ENCODE measurements at places on chromosomes 12 and 14.

- DNase-seq = no peak
Observed at GRCh38 chr12:116390401-116391335, 113.2 kb upstream of the MED13L start.

- DNase-seq = no peak
Observed at GRCh38 chr14:68458840-68459469, 333.9 kb downstream of the ZFP36L1 start.

- DNase-seq = peak; percentile 49
Observed at GRCh38 chr14:35400648-35401421, 3.7 kb downstream of the NFKBIA start.

- peak; percentile 78 for DNase-seq
Observed at GRCh38 chr12:68159681-68160304, at the start of gene IFNG. Gene IFNG, minus strand, starts transcription at chr12:68159740. Its CDS starts 125 bp downstream, at chr12:68159615.

GRCh38 chr14:71452539-71452938 is 479.7 kb upstream of the RGS6 start:
- DNase-seq = no peak

GRCh38 chr12:104750061-104750460 is 208.0 kb downstream of the SLC41A2 start:
- no peak for DNase-seq

GRCh38 chr14:50775357-50775756 is 55.6 kb downstream of the NIN start:
- DNase-seq = no peak

- no peak for DNase-seq
Observed at GRCh38 chr12:67509666-67510386, 138.7 kb upstream of the DYRK2 start.

DNA sequence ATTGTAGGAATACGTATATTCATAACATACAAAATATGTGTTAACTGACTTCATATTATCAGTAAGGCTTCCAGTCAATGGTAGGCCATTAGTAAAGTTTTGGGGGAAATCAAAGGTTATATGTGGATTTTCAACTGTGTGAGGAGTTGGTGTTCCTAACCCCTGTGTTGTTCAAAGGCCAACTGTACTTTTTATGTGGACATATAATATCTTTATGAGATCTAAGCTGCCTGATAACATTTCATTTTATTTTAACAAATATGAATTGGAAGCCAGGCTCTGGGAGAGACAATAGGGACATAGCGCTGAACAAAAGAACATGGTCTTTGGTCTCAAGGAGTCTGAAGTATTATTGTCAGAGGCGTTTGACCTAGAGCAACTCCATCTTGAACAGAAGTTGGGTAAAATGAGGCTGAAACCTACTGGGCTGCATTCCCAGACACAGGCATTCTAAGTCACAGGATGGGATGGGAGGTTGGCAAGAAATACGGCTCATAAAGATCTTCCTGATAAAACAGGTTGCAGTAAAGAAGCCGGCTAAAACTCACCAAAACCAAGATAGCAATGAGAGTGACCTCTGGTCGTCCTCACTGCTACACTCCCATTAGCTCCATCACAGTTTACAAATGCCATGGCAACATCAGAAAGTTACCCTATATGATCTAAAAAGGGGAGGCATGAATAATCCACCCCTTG is 147.2 kb downstream of the KSR2 start:
- DNase-seq = no peak

GRCh38 chr12:116545936-116546335 is 13.2 kb upstream of the MAP1LC3B2 start:
- no peak for DNase-seq

GRCh38 chr12:2756756-2757155 is 38.0 kb upstream of the FKBP4 start:
- DNase-seq = no peak

DNA sequence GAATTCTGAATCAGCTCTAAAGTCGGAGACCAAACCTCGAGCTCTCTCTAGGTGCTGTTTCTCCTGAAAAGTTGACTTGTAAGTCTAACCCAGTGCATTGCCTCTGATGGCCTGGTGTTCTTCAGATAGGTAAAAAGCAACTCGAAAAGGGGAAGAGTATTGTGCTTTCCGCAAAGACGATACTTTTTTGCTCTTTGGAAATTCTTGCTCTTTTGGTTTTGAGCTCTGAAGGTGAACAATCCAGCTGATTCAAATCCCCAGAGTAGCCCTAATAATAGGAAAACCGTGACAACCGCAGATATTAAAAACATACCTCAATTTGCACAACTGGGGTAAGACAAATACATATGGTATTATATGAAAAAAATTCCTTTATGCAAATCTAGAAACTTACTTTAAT is 447.4 kb downstream of the RAD51B start:
- DNase-seq = no peak

- no peak for DNase-seq
Observed at GRCh38 chr12:121964813-121965643, 46.6 kb downstream of the CFAP251 start.

DNA sequence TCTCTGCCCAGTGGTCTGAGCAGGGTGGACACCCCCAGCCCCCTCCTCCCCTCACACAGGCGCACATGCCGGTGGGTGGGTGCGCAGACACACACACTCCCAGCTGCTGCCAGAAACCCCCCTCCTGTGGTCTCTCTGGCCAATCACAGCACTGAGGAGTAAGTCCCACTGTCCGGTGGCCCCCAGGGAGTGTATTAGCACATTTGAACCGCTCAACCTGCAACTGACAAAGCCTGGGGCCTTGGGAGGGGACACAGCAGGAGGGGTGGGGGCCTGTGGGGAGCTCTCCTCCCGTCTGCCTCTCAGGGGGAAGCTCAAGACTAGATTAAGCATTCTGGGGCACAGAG is 11.7 kb downstream of the FIGNL2 start:
- DNase-seq = no peak

DNA sequence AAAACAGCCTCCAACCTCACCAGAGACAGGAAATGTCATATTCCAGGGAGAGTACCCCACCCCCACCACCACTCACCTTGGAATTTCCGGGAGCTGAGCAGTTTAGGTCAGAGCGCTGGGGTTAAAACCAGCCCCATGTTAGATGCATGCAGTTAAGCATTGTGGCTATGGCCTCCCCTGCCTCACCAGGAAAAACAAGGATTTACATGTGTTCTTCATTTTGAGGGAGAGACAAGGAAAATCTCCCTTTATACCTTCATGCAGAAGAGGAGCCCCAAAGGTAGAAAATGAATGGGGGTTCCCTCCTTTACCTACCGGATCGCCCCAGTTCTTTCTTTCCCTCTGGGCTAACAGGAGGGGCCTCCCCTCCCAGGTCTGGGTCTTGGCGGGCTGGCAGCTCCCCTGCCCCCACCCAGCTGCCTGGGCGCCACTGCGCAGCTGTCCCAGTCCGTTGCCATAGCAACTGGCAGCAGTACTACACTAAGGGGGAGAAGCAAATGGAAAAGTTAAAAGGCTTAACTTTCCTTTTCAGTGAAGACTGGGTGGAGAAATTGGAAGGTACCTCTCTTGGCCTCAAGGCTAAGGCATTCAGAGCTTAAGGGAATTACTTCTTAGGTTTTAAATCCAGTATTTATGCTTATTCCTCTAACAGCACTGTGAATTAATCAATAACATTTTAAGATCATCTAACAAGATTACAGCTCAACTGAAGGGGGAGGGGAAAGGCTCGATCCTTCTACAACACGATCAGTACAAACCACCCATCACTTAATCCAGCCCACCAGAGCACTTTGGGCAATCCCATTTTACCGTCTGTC is 20.5 kb downstream of the CBX5 start:
- peak; percentile 30 for DNase-seq

DNA sequence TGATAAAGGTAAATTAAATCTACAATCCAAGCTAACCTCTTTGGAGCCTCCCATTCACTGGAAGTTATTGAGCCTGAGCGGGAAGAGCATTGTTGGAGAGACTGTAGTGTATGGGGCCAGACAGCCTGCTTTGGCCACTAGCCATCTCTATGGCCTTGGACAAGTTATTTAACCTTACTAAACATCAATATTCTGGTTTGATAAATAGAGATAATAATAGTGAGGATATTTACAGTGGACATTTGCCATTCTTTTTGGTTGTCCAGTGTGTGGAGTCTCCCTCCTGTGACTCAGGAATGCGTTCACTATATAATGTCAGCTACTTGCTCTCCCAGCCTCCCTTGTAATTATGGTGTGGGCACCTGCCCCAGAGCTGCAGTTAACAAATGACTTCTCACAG is 216.1 kb downstream of the SLC38A4 start:
- DNase-seq = no peak

DNA sequence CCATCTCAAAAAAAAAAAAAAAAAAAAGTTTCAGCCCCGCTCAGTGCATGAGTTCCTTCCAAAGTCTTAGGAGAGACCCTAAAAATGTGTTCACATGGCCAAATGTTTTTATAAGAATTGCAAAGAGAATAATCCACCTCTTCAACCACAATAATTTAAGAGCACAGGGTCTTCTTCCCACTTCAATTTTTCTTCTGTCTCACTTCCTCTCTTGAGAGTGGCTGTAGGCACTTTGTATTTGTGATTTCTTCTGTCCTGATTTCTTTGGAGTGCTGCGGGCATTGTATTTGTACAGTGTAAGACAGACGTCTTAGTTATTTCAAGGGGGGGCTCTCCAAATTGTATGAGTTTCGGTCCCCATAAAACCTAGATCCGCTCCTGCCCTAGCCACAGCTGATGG is 58.3 kb downstream of the C12orf56 start:
- no peak for DNase-seq

DNA sequence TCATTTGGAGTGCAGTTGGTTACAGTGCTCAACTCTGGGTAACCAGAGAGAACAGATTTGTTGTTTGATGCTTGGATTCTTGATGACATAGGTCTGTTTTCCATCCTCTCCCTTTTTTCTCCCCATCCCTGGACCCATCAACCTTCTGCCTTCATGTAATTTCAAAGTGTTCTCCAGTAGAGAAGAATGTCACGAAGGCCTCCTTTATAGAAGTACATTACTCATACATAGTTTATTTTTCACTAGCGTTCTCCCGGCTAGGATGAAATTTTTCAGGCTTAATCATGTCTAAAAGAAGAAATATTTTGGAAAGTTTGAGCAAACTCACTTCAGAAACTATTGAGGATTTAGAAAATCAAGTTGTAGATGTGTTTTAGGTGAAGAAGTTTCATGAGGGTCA is 20.9 kb upstream of the APPL2 start:
- no peak for DNase-seq

- no peak for DNase-seq
Observed at GRCh38 chr14:101336183-101336582, 225.1 kb upstream of the DIO3 start.

GRCh38 chr14:61533513-61534255 is 161.6 kb upstream of the HIF1A start:
- no peak for DNase-seq

GRCh38 chr14:36852981-36853691 is 191.5 kb downstream of the PAX9 start:
- no peak for DNase-seq

- no peak for DNase-seq
Observed at GRCh38 chr12:89709995-89710872, 1.6 kb upstream of the ATP2B1 start.

DNA sequence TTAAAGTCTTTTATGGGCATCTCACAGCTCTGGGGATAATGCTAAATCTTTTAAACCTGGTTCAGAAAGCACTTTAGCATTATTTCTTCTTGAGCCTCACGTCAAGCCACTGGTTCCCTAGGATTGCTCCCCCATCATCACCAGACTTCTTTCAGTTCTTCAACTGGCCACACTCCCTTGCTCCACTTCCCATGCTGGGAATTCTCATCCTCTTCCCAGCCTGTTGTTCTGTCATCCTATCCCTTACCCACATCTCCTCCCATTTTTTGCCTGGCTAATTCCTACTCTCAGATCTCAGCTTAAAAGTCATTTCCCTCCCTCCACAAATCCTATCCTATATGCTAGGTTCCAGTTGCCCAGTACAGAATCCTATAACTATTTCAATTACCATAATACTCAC is 14.4 kb downstream of the FERMT2 start:
- no peak for DNase-seq

GRCh38 chr14:63986789-63987533 is 134.2 kb downstream of the SYNE2 start:
- DNase-seq = no peak

GRCh38 chr12:47491516-47492305 is 214.1 kb downstream of the RPAP3 start:
- no peak for DNase-seq

DNA sequence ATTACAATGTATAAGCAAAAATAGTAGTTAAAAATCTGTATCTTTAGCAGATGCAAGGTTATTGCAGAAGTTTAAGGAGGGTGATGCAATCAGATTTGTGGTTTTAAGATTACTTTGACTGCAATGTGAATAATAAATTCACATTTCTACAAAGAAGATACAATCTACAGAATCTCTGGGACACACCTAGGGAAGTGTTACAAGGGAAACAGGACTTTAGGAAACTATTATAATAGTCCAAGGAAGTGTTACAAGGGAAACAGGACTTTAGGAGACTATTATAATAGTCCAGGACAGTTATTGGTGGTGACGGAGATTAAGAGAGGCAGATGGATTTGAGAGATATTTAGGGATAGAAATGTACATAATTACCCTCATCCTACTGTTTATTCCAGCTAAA is 154.4 kb upstream of the GARIN6 start:
- DNase-seq = no peak

GRCh38 chr12:61384511-61384910 is 875.7 kb upstream of the USP15 start:
- DNase-seq = no peak

- DNase-seq = no peak
Observed at GRCh38 chr12:69274861-69275260, 35.5 kb downstream of the CPSF6 start.

GRCh38 chr12:104535369-104535768 is 78.6 kb downstream of the CHST11 start:
- DNase-seq = no peak

- DNase-seq = no peak
Observed at GRCh38 chr12:107704041-107704440, 18.4 kb downstream of the PWP1 start.

- DNase-seq = no peak
Observed at GRCh38 chr12:44431647-44432343, 444.3 kb downstream of the NELL2 start.

- DNase-seq = no peak
Observed at GRCh38 chr12:93914281-93914680, 234.1 kb upstream of the PLXNC1 start.

- no peak for DNase-seq
Observed at GRCh38 chr12:120428597-120429229, 9.2 kb upstream of the COX6A1 start.

- DNase-seq = no peak
Observed at GRCh38 chr14:50383618-50384225, 13.0 kb downstream of the CDKL1 start.

GRCh38 chr14:71665157-71665556 is 267.1 kb upstream of the RGS6 start:
- no peak for DNase-seq

- no peak for DNase-seq
Observed at GRCh38 chr12:109627633-109628032, 54.0 kb downstream of the MVK start.

GRCh38 chr14:81301371-81301770 is 80.6 kb upstream of the GTF2A1 start:
- no peak for DNase-seq

DNA sequence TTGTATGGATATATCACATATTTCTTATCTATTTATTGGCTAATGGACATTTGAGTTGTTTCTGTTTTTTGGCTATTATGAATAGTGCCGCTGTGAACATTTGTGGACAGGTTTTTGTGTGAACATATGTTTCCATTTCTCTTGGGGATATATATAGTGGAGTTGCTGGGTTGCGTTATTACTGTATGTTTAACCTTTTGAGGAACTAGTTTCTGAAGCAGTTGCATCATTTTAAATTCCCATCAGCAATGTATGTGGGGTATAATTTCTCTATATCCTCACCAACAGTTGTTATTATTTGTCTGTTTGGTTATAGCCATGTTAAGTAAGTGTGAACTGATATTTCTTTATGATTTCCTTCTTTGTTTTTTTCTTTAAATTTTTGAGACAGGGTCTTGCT is 10.7 kb downstream of the TCTN2 start:
- DNase-seq = no peak

Data from CD8-positive, alpha-beta memory T cell (primary cell).